ENCODE measurements at places on chromosomes 4 and X. TPM values are rescaled to one million over a fixed set of nuclear protein-coding genes. Genes with fewer than 3 reads are reported as not detected.
A peak's percentile ranks its signal among the peaks of the same experiment; 100 is the strongest.

DNA sequence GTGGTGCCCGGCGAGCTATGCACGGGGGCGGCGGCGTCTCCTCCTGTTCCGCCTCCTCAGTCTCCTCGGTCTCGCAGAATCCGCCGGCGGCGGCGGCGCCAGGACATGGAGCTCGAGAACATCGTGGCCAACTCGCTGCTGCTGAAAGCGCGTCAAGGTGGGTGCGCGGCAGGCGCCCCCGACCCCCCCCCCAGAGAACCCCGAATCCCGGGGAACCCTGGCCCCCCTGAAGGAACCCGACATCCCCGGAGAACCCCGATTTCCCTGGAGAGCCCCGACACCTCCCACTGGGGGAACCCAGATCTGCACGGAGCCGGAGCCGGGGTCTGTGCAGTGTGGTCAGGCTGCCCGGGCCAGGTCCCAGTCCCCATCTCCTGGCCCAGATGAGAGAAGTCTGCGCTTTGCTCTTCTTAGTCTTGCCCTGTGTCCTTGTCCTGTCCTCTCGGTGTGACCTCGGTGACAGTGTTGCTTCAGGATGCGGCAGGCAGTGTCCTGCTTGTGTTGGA is 648 bp downstream of the GRK4 start:
- peak; percentile 26 for DNase-seq
- H3K27me3 ChIP-seq: no peaks in the 10 kb centered on the region
- H3K4me1 ChIP-seq: 0 out of 2 replicates have a peak, but pooled peaks cover 7% of the 10 kb centered on the region
- H3K27ac ChIP-seq: peak overlapping the region; percentile 85
- H3K36me3 ChIP-seq: 0 out of 2 replicates have a peak, but pooled peaks cover 10% of the 10 kb centered on the region

DNA sequence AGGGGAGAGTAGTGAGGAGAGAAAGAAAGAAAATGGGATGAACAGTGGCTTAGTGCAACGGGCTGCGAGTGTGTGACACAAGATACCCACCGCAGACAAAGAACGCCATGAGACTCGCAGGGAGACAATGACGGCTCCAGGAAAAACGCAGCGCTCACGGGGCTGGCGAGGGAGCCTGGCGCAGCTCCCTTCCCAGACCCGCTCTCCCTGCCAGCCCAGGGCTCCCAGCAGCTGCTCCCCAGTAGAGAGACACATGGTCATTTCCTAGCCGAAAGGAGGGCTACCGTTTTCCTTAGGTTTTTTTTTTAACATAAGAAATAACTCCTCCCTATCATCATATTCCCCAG is 149.5 kb downstream of the MAML3 start:
- H3K27ac ChIP-seq: peak overlapping the region; percentile 34
- H3K36me3 ChIP-seq: no peaks in the 10 kb centered on the region
- H3K4me3 ChIP-seq: peak overlapping the region; percentile 32
- 0 out of 2 replicates have a peak, but pooled peaks cover 3% of the 10 kb centered on the region for H3K4me1 ChIP-seq
- peak; percentile 61 for DNase-seq

- no peaks in the 10 kb centered on the region for H3K4me1 ChIP-seq
- no peak overlapping the region for H3K4me3 ChIP-seq
- H3K27me3 ChIP-seq: no peaks in the 10 kb centered on the region
- no peak overlapping the region for H3K27ac ChIP-seq
These were observed 17.0 kb downstream of the OTUD6A start for GRCh38 chrX:70079297-70079696.

AADAT gene
- 10.9 TPM for total RNA-seq

DNA sequence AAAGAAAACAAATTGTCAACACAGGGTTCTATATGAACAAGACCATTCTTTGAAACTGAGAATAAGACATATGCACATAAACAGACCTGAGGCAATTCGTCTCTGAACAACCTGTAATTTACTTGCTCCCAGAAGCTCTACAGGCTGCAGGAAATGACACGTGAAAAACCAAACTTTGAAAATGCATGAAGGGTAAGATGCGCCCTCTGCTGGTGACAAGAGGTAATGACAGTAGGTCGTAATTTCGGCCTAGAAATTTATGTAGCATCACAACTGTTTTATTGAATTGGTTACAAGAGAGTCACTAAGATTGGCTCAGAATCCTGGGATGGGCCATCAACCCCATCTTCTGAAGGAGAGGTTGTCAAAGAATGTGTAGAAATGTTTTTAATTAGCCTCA is 276.5 kb downstream of the PPP4R3C start:
- DNase-seq: peak; percentile 9
- no peak overlapping the region for H3K4me3 ChIP-seq
- H3K27ac ChIP-seq: no peak overlapping the region
- no peaks in the 10 kb centered on the region for H3K27me3 ChIP-seq

- peak; percentile 20 for DNase-seq
- no peaks in the 10 kb centered on the region for H3K27me3 ChIP-seq
- peaks cover 12% of the 10 kb centered on the region for H3K4me1 ChIP-seq
- H3K36me3 ChIP-seq: peaks cover 9% of the 10 kb centered on the region
- no peak overlapping the region for H3K4me3 ChIP-seq
These were observed 73.0 kb downstream of the TMEM165 start for GRCh38 chr4:55468724-55469123.

HTN3 gene
- not detected for total RNA-seq

ANOS1 gene
- not detected for total RNA-seq

DNA sequence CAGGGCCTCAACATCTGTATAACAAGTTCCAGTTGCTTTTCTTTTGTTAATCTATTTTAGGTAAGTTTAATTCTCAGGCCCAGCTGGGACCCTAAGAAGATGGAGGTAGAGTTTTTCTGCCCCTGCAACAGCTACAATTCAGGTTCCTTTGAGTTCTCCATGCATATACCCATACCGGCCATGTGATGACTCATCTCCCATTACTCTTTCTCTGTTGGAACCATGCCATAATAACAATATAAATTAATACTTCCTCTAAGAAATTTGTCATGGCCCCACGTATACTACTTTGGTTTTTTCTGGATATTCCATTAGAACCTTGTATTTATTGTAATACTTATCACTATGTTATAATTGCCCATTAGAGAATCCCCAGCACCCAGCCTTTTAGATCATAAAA is 1.3 kb upstream of the INTU start:
- no peaks in the 10 kb centered on the region for H3K4me1 ChIP-seq
- H3K27ac ChIP-seq: no peak overlapping the region
- H3K27me3 ChIP-seq: no peaks in the 10 kb centered on the region
- no peaks in the 10 kb centered on the region for H3K36me3 ChIP-seq
- no peak for DNase-seq

XAGE2 gene
- total RNA-seq: not detected

GRCh38 chr4:22668301-22668700 is 24.4 kb upstream of the GBA3 start:
- no peak overlapping the region for H3K27ac ChIP-seq
- no peaks in the 10 kb centered on the region for H3K27me3 ChIP-seq
- H3K36me3 ChIP-seq: no peaks in the 10 kb centered on the region
- peaks cover 6% of the 10 kb centered on the region for H3K4me1 ChIP-seq

DNA sequence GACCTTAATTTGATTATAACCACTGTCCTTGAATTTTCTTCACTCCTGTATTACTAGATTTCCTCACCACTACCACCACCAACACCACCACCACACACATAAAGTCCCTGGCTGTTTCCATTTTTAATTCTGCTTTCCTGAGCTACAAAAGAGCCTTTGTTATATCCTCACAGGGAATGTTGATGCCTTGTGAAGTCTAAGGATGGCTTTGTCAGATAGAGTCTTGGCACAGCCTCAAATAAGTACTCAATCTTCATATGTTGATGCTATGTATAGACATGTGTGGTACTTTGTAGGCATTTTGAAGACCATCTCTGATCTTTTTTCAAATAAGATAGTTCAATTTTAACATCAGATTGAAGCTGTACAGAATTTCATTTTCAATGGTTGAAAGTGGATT is 1016.7 kb upstream of the LCORL start:
- H3K27ac ChIP-seq: no peak overlapping the region
- no peaks in the 10 kb centered on the region for H3K4me1 ChIP-seq
- no peak overlapping the region for H3K4me3 ChIP-seq
- no peaks in the 10 kb centered on the region for H3K27me3 ChIP-seq
- H3K36me3 ChIP-seq: no peaks in the 10 kb centered on the region

NALF2 gene
- not detected for total RNA-seq

DNA sequence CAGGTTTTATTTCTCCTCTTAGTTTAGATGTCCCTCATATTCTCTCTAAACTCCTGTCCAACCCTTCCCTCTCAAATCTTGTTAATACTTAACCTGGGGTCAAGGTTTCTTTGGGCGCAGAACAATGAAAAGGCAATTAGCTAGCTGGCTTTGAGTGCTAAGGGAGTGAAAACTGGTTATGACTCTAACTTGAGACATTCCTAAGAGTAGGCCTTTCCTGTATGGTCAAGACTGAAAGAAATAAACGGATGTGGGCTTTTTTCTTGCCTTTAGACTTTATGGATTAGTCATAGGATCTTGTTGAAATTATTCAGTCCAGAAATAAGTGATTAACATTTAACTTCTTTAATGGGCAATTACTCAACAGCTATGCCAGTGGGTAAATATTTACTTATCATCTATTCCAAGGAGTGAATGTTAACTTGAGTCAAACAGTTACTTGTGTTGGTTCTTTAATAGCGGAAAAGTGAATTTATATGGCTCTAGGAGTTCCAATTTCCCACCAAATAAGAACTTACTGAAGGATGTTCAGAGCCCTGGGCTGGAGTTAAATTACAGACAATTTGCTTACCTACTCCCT is 141.7 kb upstream of the SCML1 start:
- no peaks in the 10 kb centered on the region for H3K36me3 ChIP-seq
- H3K4me1 ChIP-seq: peaks cover 11% of the 10 kb centered on the region
- H3K27ac ChIP-seq: no peak overlapping the region
- H3K4me3 ChIP-seq: no peak overlapping the region
- H3K27me3 ChIP-seq: no peaks in the 10 kb centered on the region

GRCh38 chrX:154002215-154002719 is 17.4 kb downstream of the IRAK1 start:
- no peaks in the 10 kb centered on the region for H3K36me3 ChIP-seq
- H3K27ac ChIP-seq: no peak overlapping the region
- H3K27me3 ChIP-seq: no peaks in the 10 kb centered on the region
- no peak overlapping the region for H3K4me3 ChIP-seq
- peak; percentile 12 for DNase-seq

USP9X gene
- 72.9 TPM for total RNA-seq
